ENCODE measurements at places on chromosomes 6 and 20.

DNA sequence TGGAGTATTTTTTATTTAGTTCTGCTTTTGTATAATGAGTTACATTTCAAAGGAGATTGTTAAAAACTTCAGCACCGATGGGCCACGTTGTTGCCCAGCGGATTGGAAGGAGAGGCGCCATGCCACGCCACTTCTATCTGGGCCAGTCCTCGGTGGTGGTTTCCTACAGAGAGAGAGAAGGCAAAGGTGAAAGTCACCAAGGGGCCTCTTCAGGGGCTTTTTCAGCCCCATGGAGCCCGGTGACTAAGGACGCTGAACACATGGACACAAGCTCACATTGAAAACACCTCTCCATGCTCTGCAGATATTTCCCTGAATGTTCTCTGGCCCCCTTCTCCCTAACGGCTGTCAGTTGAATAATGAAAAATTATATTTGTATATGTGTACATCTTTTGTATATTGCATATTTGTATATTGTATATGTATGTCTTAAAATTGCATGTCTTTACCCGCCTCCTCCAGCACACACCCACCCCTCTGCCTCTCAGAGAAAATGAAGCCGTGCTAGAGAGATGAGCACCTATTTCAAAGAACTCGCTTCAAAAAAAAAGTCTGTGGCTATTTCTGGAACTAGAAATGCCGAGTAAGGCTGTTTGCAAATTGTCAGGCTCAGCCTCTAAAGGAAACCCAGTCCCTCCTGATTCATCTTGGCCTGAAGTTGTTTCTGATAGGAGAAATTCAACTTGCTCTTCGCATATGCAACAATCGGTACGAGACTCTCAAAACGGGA lies 91.9 kb upstream of the CDH4 start:
- no peak for DNase-seq

DNA sequence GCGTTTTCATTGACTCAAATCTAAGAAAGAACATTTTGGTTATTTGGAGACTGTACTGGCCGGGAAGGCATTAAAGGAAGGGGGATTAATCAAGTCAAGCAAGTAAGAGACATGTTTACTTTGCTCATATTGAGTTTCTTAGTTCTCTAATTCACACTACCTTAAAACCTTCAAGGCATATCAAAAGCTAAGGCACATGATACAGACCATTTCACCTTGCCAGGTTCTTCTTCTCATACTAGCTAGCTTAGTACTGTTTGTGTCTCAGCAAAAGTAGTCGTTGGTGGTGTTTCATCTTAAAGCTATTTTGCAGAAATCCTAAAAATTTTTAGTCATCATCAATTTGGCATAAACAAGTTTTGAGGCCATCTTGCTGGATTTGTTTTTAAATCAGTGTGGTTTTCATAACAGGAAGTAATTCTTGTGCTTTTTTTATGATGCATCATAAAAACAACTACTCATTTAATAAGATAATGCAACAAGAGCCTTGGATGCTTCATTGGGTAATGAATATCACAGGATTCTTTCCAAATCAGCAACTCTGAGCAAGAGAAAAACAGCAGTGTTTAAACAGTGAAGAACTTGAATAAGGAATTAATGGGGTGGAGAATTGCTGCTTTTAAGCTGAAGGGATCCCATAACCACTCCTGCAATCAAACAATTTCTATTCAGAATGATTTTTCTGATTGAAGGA lies 425.3 kb downstream of the EPM2A start:
- DNase-seq, result no peak

- no peak for DNase-seq
Measured at GRCh38 chr6:18496462-18496861, 109.3 kb downstream of the RNF144B start.

- no peak for DNase-seq
Measured at GRCh38 chr6:27238010-27238983, 9.2 kb upstream of the PRSS16 start.

DNA sequence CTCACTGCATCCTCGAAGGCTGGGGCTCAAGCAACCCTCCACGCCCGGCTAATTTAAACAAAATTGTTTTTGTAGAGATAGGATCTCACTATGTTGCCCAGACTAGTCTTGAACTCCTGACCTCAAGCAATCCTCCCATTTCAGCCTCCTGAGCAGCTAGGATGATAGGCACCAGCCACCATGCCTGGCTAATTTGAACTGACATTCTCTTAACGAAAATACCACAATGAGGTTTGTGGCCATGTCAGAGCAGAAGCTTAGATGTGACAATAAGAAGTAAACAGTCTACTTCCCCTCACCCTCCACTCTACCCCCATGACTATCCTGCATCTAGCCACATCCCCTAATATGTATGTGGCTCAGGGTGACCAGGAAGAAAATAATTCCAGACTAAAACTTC lies 74.8 kb upstream of the PLCB4 start:
- no peak for DNase-seq

DNA sequence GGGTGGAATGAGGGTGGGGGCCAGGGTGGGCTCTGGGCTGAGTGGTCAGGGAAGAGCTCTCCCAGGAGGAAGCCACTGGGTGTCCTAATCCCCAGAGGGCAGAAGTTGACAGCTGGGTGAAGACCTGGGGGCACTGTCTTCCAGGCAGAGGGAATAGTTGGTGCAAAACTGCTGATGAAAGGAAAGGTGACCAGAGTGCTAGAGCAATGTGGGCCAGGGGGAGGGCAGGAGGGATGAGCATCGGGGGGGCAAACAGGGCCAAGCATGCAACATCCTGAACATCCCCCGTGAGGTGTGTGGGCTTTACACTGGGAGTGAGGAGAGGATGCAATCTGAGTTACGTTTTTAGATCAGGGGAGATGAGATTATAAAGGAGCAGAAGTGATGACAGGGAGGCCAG lies 97.8 kb downstream of the NOL4L start:
- DNase-seq, result no peak

DNA sequence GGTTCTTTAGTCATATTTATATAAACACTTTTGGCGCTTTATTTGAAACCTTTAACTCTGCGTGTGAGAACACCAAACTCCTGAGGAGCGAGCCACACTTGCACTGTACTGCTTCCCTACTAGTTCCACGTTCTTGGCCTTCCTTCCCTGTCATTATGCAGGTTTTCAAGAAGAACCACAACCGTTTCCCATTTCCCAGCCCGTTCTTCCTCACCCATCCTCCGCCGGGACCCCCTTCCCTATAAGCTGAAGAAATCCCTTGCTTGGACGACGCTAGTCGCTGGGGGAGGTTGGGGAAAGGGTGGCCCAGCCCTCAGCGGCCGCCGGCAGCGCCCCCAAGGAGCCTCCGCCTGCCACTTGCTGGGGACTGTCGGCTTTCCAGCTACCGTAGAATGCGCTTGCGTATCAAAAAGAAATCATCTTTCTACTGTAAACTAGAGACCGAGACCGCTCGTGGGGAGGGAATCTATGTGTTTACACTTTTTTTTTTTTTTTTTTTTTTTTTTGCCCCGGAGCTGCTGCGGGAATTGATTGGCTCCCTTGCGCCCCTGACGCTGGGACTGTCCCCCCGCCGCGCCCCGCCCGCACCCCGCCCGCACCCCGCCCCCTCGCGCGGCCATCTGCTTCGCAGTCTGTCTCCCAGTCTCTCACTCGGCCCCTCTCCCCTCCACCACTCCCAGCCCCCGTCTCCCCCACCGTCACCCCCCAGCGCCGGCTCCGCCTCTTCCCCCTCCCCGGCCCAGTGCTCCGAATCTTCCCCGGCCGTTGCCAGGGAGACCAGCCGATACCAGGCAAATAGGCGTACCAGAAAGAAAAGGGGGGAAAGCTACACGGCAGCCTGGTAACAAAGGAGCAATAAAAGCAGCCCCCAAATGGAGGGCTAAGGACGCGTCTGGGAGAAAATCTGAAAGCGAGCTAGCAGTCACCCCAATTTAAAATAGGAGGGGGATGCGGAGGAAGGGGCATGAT lies 2.3 kb upstream of the MARCKS start:
- DNase-seq, result peak; percentile 78
